ENCODE measurements at places on chromosomes 6 and 20.

DNA sequence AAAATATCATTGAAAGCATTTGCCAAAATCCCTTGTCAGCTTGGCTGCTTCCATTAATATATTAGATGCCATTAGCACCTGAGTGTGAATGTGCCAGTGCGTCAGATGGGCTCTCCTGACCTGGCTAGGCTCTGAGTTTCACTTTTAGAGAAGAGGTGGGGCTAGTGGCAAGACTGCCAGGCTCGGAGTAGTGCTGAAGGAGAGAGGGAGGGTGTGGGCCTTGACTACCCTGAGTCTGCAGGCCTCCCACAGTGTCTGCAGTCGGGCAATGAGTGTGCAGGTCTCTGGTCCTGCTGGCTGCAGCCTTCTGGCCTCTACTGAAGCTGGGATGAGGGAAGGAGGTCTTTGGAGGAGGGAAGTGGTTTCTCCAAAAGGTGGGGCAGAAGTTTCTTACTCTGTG, 34.6 kb upstream of the PNPLA1 start:
- no peak for DNase-seq

DNA sequence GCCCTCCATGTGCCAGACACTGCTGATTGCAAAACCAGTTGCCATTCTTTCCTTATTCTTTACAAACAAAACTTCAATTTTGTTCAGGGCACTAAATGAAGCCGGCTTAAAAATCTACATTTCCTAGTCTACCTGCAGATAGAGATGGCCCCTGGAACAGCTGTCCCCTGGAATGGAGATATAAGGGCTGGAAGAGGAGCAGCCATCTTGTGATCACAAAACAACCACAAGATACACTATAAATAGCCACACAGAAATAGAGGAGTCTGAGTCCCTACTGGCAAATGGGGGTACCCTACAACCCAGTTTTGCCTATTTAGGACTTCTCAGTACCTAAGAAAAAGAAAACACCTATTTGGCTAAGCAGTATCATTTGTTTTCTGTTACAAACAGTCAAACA, 115.9 kb upstream of the BEND6 start:
- no peak for DNase-seq

DNA sequence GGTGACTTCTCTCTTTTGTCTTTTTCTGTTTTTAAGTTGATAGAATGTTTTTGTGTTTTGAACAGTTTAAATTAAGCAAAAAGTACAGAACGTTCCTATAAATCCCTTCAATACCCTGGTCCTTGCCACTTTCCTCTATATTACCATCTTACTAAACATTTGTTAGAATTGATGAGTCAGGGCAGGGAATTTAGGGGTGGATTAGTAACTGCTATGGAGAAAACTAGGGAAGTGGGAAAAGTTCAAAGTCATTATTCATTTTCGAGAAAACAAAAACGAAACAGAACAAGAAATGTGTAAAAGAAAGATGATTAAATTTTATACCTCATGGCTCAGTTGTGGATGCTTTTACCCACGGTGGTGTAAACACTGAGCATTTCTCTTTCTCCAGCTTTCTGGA, 240.4 kb upstream of the SULF2 start:
- no peak for DNase-seq

DNA sequence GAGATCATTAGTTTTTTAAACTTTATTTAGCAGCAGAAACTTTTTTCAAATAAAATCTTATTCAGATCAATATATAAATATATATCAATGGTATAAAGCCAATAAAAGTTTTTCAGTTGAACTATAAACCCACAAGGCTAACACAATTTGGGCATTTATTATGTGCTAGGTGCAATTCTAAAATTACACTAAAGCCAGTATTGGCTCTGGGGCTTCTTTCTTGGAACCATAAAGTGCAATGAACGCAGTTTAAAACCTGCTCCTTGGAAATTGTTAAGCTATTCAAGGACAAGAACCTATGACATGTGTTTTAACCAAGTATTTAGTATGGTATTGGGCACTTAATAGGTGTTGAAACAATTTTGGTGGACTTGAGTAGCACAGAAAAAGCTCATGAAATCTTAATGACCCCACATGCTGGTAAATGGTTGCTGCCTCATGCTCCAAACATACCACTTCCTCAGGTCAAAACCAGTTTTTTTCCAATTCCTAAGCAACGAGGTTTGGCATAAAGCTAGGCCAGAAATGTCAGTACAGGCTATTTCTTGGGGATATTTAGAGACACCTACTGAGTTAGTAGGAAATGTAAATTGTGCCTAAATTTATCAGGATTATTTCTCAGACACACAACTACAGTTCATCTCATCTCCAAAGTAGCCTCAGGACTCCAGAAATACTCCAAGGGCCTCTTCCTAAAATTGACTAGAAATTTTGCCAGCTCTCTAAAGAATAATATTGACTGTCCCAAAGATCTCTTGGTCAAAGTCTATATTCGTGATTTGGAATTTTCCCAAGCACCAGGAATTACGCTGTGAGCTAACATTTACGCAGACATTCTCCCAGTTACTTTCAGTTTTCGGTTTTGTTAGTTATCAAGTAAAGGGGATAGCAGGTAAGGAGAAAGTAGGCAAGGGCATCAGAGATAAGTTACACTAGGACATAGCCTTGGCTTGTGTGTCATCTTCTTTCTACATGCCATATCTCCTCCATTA, 90.9 kb upstream of the LGSN start:
- DNase-seq, result no peak

DNA sequence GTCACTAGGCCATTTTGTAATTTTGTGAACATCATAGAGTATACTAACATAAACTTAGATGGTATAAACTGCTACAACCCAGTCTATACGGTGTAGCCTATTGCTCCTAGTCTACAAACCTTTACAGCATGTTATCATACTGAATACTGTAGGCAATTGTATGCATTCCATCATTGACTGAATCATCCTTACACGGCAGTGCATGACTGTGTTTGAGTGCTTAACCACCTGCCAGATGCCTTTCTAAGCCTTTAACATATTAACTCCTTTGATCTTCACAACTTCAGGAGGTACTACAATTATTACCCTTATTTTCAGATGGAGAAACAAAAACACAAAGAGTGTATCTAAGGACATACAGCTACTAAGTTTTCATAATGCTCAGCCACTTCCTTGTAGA, 14.0 kb downstream of the DPPA5 start:
- no peak for DNase-seq

DNA sequence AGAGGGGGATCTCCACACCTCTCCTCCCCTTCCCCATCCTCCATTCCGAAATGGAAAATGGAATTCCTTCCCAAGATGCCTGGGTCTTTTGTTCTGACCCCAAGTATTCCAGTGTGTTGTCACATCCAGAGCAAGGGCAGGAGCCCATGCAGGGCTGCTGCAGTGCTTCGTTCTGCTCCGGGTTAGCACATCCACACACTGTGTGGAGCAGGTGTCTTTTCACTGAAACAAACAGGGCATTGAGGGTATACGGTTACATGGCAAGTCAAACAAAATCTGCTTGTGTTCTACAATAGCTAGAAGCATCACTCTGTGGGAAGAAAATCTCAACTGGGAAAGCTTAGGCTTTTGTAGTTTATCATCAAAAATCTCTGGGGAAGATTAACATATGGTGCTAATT, 56.9 kb downstream of the LYRM2 start:
- DNase-seq, result no peak

- DNase-seq, result no peak
Observed at GRCh38 chr6:15425947-15426346, 180.1 kb downstream of the JARID2 start.

GRCh38 chr20:51134405-51134804, 111.5 kb upstream of the KCNG1 start:
- DNase-seq, result no peak

- no peak for DNase-seq
Observed at GRCh38 chr6:93562582-93562981, 143.2 kb upstream of the EPHA7 start.

- no peak for DNase-seq
Observed at GRCh38 chr20:58045579-58045978, 182.9 kb downstream of the ANKRD60 start.

GRCh38 chr6:140155451-140156126, 781.1 kb upstream of the CITED2 start:
- DNase-seq, result no peak

- no peak for DNase-seq
Observed at GRCh38 chr6:30152910-30153610, 8.0 kb downstream of the TRIM10 start.

- DNase-seq, result no peak
Observed at GRCh38 chr6:135655055-135655454, 157.5 kb upstream of the AHI1 start.

- DNase-seq, result no peak
Observed at GRCh38 chr20:2382833-2383232, 2.1 kb downstream of the TGM6 start.

DNA sequence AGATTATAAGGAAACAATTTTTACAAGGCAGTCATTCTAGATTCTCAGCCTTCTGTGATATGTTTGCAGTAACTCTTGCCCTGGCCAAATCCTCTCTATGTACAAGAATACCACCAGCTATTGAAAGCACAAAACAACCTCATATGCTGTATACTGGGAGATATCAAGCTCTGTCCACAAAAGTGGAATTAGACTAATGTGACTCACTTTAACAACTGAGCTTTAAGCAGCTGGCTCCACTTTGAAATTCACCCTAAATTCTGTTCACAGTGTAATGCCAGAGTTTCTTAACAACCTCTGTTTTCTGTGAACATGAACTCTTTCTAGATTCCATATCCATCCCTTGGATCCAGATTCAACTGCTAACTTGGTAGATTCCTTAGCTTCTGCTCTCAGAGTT, 47.6 kb downstream of the CHD6 start:
- DNase-seq, result no peak

- no peak for DNase-seq
Observed at GRCh38 chr20:2839732-2840137, 720 bp downstream of the PCED1A start.

DNA sequence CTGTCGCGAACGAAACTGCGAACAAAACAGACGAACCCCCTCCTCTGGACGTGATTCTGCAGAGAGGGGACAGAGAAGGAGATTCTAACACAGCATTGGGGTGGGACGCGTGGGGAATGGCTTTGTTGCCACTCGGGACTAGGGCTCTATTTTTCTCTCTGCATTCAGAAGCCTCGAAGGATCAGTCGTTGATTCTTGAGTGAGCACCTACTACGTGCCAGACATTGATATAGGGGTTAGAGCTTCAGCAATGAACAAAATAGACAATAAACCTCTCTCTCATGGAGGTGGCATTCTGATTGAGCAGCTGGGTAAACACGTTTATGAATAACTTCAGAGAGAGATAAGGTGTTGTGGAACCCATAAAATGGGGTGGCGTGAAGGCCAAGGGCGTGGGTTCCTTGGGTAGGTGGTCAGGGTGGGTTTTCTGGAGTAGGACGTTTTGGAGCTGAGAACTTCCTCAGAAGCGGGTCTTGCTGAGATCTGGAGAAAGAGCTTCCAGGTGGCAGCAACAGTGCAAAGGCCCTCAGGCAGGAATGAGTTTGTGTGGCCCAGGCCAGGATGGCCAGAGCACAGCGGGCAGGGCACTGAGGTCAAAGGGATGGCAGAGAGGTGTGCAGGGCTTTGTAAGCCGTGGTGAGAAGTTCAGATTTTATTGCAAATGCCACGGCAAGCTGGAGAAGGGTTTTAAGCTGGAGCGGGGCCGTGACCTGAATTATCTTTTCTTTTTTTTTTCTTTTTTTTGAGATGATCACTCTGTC, 884 bp downstream of the SLC2A10 start:
- no peak for DNase-seq

DNA sequence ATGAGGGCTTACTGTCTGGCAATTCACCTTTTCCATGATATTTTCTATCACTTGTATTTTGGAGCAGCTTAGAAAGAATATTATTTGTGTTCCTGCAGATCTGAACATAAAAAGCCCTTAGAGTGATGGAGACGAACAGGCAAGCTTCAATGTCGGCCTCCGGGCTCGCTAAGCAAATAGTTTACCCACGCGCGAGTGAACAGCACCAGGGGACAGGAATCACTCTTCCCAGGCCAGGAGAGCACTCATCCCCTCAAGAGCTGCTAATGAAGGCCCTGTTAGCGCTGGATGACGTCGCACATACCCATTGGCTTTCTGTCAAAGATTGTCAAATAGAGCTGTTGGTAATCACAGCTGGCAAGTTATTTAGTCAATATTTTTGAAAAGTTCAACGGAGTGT, 395.7 kb downstream of the ZFAND3 start:
- no peak for DNase-seq

DNA sequence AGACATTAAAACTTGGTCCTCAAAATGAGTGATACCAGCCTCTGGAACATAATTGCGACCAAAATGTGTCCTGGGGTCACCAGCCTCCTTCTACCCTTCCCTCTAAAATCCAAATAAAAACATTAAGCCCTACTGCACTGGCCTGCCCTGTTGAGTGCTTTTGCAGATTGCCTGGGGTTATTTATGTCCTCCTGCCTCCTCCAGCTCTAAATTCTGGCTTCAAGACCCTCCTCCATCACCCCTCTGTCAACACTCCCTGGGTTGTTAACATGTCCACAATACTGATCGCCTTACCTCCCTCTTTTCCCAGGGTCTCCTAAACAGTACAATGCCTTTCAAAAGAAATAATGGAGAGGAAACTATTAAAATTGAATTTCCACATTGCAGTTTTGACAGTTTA, 327.5 kb downstream of the NRN1 start:
- DNase-seq, result no peak

GRCh38 chr20:3739054-3739925, 6.8 kb downstream of the HSPA12B start:
- no peak for DNase-seq

DNA sequence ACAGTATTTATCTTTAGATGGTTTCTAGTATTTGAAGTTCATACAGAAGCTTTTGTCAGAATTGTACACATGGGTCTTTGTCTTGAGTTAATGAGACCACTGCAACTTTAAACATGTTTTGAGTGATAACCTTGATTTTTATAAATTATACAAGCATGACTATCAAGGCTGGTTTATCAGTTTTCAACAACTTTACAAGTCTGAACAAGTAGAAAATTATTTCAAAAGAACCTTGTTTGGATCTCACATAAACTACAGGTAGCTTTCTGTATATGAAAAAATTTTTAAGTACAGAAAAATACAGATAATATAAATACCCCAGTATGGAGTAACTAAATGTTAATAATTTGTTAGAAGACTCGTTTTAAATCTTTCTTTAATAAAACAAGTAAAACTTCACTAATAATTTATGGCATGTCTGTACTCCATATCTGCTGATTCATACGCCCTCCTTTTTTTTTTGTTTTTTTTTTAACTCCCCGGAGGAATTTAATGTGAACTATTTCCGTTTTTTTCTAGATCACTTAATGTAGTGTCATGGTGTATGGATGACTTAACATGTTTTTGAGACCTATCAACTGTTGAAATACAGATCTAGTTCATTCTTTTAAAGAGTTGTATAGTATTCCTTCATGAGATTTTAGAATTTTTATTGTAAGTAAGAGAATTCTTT, 18.3 kb downstream of the VAPB start:
- DNase-seq, result no peak
